ENCODE measurements at places on chromosomes 13 and 19.

DNA sequence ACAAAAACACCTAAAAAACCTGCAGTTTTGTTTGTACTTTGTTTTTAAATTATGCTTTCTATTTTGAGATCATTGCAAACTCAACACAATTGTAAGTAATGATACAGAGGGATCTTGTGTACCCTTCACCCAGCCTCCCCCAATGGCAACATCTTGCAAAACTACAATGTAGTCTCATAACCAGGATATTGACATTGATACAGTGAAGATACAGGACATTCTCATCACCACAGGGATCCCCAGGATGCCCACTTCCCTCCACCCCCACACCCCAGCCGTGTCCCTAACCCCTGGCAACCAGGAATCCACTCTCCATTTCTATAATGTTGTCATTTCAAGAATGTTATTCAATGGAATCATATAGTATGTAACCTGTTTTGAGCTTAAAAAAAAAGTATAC, 10.3 kb upstream of the C5AR2 start:
- DNase-seq = no peak

GRCh38 chr13:22014469-22014868, 343.6 kb downstream of the FGF9 start:
- no peak for DNase-seq

- no peak for DNase-seq
Measured at GRCh38 chr19:30309905-30310601, 62.1 kb upstream of the ZNF536 start.

- no peak for DNase-seq
Measured at GRCh38 chr19:23956051-23956450, 41.4 kb downstream of the ZNF726 start.

- DNase-seq = no peak
Measured at GRCh38 chr13:23956106-23956505, 58.8 kb upstream of the C1QTNF9B start.

DNA sequence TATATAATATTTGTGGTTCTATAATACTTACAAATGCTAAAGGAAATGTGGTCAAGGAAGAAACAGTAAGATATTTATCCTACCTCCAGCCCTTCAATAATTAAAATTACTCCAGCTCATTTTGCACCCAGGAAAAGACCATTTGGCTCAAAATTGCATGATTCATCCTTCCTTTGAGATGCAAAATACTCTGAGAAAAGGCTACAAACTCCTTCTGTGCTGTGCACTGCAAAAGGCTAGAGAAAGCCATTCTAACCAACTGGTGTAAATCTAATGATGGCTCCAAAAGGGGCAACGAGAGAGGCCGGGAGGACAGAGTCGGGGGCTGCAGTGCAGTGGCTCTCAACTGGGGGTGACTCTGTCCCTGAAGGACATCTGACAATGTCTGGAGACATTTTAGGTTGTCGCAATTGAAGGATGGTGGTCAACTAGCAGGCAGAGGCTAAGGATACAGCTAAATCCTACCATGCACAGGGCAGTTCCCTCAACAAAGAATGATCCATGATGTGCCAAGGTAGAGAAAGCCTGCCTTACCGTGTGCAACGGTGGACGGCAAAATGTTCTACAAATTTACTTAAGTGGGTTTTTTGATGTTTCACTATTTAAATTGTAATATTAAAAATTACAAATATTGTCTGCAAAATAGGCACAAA, 32.6 kb downstream of the SLC7A1 start:
- no peak for DNase-seq

GRCh38 chr19:13843104-13843921, 33.6 kb upstream of the NANOS3 start:
- DNase-seq = no peak

DNA sequence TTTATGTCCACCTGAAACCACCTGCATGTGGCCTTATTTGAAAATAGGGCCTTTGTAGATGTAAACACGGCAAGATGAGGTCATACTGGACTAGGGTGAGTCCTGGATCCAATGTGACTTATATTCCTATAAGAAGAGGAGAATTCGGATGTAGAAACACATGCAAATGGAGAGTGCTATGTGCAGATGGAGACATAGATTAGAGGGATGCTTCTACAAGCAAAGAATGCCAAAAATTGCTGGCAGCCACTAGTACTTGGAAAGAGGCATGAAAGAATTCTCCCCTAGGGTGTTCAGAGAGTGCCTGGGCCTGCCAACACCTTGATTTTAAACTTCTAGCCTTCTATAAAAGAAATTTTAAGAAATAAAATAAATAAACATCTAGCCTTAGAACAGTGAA, 226.1 kb downstream of the RFC3 start:
- no peak for DNase-seq

- no peak for DNase-seq
Measured at GRCh38 chr19:18762125-18763023, 28.7 kb downstream of the COMP start.

Data from naive thymus-derived CD8-positive, alpha-beta T cell (primary cell).